Stimulated activated CD4-positive, alpha-beta T cell treated with anti-CD3 and anti-CD28 coated beads, TNF-alpha, amount 100 ng/mL, for 24 hours (primary cell): ENCODE measurements at places on chromosomes 4 and X.

GRCh38 chr4:2630556-2631273 lies 94.3 kb downstream of the FAM193A start:
- no peak for DNase-seq

DNA sequence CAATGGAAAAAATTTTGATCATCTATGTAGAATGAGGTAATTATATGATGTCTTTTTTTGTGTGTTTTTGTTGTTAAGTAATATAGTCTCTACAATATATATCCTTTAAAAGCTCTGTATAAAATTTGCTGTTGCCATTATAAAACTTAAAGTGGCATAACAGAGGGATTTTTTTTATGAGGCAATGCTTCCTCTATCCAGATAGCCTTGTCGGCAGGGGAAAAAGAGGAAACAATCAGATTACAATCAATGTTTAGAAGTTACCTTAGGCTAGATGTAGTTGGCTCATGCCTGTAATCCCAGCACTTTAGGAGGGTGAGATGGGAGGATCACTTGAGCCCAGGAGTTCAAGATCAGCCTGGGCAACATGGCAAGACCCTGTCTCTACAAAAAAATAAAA lies 86.8 kb downstream of the DIAPH2 start:
- DNase-seq: no peak

GRCh38 chr4:156294577-156294976 lies 340.9 kb upstream of the CTSO start:
- DNase-seq: no peak

DNA sequence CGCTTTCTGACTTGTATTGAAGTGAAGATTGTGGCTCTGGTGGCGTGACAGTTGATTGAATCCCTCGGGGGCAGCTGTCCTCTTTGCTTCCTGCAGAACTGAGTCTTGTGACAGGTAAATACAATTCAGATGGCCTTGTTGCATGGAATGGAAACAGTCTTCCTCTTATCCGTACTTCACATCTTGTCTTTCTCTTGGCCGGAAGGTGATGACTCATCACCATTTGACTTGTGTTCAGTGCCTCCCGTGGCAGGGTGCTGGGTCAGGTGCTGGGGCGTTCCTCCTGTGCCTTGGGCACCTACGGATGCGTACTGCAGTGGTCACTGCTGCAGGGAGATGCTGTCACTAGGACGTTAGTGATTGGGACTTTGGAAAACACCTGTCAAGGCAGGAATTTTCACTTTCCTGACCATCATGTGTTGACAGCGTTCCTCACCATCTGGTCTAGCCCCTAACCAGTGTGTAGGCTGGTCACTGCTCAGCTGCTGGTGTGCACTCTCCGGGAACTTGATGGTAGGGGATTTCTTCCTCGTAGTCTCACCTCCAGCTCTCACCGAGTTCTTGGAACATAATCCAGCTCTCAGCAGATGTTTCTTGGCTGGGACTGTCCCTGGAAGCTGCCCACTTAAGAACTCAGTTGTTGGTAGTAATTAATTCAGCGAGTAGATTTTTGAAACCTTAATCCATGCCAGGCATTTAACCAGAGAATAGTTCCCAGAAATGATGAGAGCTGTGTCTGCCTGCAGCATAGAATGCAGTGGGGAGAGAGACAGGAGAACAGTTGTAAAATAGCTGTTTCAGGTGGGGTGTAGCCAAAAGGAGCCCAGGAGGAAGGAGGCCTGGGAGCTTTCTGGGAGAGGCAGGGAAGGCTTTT lies 7.2 kb downstream of the TBC1D14 start:
- peak; percentile 55 for DNase-seq

GRCh38 chr4:80301884-80302283 lies 33.6 kb upstream of the CFAP299 start:
- DNase-seq: no peak

GRCh38 chrX:106619797-106620196 lies 8.0 kb downstream of the RADX start:
- no peak for DNase-seq

GRCh38 chrX:19554786-19555185 lies 39.5 kb upstream of the MAP3K15 start:
- peak; percentile 7 for DNase-seq

- DNase-seq: no peak
Observed at GRCh38 chr4:105551965-105552746, at the start of gene ARHGEF38. TSS of gene ARHGEF38 (plus strand) at chr4:105552620. CDS start at chr4:105552766, 146 bp downstream.

DNA sequence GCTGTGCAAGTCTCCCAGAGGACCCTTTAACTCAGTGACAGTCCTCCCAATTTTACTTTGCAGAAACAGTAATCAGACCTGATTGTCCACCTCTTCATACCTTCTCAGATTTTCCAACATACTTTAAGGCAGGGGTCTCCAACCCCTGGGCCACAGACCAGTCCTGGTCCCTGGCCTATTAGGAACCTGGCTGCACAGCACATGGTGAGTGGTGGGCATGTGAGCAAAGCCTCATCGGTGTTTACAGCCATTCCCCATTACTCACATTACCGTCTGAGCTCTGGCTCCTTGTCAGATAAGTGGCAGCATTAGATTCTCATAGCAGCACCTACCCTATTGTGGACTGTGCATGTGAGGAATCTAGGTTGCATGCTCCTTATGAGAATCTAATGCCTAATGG lies 74.3 kb downstream of the TECRL start:
- DNase-seq: no peak

GRCh38 chr4:23373261-23373660 lies 516.6 kb downstream of the PPARGC1A start:
- no peak for DNase-seq

GRCh38 chrX:136304493-136304892 lies 3.7 kb downstream of the ADGRG4 start:
- no peak for DNase-seq

DNA sequence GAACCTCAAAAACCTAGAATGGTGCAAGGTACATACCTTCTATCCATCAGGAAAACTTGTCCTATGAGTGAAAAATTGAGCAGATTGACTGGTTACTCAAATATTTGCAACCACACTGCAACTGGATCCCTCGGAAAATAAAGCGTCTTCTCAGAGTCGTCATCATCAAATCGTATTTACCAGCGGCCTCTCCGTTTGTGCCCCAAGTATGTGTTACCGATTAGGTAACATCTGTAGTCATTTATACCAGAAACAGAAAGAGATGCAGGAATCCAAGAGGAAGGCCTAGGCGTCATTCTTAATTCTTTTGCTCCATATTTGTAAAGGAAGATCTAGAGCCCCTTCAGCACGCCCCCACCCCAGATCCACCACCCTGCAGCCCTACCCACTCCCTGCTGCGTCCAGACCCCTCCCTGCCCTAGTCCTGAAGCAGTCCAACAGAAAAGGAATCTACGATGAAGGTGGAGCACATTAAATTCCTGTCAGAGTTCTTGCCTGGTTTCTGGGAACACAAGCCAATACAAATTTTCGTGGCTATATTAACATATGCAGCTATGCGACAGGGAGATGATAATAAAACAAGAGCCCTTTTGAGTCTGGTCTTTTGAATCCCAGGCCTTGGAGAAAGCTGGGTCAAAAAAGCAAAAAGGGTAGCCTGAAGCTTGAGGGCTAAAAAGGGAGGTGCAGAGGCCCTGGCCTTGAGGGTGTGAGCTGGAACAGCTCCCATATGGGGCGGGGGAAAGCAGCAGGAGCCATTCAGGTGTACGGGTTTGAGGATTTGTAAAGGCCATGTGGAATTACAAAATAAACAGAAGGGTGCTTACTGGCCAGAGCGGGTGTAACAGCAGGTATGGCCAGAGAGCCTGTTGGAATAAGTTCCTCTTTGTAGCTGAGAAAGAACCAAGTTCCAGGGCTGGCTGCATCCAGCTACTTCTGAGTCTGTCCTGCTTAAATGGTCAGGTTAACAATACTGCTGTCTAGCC lies 77.0 kb downstream of the ZNF827 start:
- no peak for DNase-seq

DNA sequence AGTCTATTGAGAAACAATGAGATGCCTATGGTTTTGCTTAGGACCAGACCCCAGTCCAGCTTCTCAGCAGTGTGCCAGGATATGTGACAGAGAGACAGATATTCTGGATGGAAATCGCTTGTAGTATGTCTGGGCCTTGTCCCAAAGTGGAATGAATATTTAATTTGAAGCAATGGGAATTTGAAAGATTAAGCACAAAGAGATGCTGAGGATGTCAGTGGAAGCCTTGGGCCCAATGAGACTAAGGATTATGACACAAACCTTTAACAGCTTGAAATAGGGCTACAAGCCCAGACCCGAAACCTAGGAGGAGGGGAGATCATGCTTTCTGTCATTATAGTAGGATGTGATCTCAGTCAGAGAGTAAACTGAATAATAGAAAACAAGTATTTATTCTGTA lies 459.2 kb downstream of the FAT4 start:
- DNase-seq: no peak

DNA sequence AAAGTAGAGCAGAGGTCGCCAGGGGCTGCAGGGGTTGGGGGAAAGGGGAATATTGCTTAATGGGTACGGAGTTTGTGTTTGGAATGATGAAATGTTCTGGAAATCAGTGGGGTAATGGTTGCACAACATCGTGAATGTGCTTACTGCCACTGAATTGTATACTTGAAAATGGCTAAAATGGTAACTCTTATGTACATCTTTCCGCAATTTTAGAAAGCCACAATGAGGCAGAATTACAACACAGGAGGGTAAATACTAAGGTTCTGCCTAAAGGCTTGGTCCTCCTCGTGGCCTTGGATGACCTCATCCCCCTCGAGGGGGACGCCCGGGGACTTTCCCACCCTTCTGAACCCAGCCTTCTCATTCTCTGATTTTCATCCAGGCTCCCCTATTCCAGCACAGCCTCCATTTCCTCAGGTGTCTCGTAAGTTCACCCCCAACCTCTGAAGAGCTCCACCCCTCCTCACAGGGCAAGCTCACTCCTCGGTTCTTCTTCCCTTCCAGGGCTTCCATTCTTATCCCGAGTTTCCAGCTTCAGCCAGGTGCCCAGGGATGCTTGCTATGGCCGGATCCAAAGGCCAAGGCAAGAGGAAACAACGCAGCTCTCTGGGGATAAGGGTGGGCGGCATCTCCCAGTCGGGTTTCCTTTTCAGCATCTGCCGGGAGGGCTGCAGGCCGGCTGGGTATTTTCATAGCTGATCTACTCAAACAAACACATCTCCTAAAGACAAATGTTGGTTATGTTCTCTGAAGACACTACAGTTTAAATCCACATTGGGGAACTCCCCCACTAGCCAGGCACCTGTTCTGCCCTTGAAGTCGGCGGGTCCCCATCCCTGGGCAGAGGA lies 71.3 kb upstream of the ACSL1 start:
- no peak for DNase-seq

- no peak for DNase-seq
Observed at GRCh38 chr4:142614621-142615323, 231.3 kb downstream of the INPP4B start.

GRCh38 chr4:187084701-187085100 lies 361.0 kb upstream of the FAT1 start:
- no peak for DNase-seq

DNA sequence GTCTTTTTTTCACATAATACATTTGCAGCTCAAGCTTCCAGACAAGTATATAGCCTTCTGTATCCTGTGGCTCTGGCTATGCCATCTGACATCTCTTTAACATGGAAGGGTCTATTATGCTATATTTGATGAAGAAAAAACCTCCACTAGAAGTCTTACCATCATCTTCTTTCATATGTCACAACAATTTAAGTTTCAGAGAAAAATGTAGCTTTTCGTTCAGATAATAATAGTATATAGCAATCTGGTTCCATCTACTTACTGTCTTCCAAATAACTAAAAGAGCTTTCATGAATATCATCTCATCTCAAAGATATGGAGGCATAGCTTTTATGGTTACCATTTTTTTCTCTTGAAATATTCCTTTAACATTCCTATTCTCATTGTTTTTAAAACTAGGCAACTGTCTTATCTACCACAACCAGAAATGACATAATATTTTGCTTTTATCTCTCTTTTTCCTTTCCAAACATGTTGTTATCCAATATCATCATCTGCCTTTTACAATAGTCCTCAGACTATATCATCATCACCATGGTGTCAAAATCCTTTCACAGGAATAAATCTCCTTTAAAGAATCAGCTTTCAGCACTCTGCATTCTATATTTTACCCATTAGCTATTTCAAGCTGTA lies 1005.1 kb downstream of the PDHA2 start:
- DNase-seq: no peak

DNA sequence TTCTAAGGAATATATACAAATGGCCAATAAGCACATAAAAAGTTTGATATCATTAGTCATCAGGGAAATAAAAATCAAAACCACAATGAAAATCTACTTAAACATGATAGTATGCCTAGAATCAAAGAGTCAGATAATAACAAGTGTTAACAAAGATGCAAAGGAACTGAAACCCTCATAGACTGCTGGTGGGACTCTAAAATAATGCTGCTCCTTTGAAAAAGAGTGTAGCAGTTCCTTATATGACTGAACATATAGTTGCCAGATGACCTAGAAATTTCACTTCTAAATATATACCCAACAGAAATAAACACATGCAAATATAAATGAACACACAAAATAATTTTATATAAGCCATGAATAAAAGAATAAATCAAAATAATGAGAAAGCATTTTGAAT lies 205.1 kb upstream of the CTSO start:
- no peak for DNase-seq

DNA sequence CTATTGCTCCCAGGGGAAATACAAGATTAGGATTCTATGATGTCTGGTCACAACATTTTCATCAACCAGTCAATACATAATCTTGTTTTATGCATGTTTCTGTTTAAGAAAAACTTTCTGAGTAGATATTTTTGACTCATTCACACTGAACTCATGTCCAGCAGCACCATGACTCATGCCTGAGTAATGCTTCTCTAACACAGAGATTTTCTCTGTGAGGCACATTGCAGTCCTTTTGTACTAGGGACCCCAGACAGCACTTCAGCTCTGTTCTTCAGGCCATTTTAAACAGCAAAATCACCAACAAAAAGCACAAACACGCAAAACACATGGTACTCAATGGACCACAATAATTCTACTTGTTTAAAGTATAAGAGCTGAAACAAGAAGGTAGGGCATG lies 83.6 kb downstream of the MXRA5 start:
- no peak for DNase-seq

GRCh38 chr4:144750348-144750747 lies 104.4 kb downstream of the HHIP start:
- no peak for DNase-seq

- DNase-seq: no peak
Observed at GRCh38 chr4:83065266-83065665, 30.3 kb downstream of the COPS4 start.

DNA sequence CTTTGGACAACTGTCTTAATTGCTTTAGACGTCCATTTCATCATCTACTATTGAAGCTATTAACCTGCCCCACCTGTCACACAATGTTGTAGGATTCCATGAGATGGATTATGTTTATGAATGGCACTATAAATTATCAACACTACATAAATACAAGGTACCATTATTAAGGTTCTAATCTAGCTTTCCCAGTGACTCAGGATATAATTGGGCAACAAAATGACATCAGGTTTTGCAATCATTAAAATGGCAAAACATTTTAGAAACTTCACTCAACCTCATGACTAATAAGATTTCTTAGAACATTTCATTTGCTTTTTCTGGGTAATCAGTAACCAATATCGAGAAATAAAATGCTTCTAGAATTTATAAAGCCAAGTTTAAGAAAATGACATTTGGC lies 9.2 kb downstream of the HOPX start:
- no peak for DNase-seq

- DNase-seq: no peak
Observed at GRCh38 chrX:1401611-1402430, 9.9 kb upstream of the SLC25A6 start.

GRCh38 chrX:77174680-77175519 lies 272.3 kb upstream of the FGF16 start:
- DNase-seq: no peak
